ENCODE measurements at places on chromosomes 4 and X. TPM values are rescaled to one million over a fixed set of nuclear protein-coding genes. Genes with fewer than 3 reads are reported as not detected.

The FHIP1A gene
- 2.0 TPM for total RNA-seq

The NWD2 gene
- not detected for total RNA-seq

The PPEF2 gene
- not detected for total RNA-seq

The LEF1 gene
- not detected for total RNA-seq

The DMP1 gene
- not detected for total RNA-seq

The SCD5 gene
- 2.9 TPM for total RNA-seq

The PDGFC gene
- total RNA-seq: 28.4 TPM

The PABPC4L gene
- under 0.01 TPM for total RNA-seq

Data from MG63 (cell line).